ENCODE measurements at places on chromosomes 16 and 17. TPM values are rescaled to one million over a fixed set of nuclear protein-coding genes. Genes with fewer than 3 reads are reported as not detected.

DNA sequence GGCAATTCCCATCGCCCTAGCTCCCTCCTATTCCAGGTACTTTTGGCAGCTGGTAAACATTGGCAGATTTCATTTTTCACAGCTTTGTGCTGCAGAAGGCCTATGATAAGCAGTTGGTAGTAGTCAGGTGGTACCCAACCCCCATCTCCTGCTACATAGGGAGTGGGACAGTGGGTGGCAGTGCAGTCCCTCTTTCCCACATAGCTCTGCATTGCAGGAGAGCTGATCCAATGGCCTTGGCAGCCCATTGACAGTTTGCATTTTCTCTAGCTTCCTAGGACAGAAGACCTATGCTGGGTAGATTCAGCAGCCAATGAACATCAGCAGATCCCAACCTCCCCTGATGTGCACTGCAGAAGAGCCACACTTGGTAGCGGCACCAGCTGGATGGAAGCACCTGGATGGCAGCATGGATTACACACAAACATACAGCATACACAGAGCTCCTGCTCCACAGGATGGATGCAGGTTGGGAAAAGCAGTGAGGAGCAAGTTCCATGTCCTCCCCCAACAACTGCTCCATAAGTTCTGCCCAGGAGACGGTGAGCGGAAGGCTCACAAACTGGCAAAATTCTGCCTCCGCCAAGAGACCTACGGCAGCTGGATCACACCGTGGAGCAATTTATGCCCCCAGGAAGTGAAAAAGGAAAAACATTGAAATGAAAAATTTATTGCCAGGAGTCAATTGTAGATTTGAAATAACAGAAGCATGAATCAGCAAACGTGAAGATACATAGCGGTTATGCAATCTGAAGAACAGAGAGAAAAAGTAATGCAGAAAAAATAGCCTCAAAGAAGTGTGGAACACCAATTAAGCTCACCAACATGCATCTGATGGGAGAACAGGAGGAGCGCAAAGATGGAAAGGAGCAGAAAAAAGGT lies 95.7 kb downstream of the CACNG1 start:
- no peak for ATAC-seq

DNA sequence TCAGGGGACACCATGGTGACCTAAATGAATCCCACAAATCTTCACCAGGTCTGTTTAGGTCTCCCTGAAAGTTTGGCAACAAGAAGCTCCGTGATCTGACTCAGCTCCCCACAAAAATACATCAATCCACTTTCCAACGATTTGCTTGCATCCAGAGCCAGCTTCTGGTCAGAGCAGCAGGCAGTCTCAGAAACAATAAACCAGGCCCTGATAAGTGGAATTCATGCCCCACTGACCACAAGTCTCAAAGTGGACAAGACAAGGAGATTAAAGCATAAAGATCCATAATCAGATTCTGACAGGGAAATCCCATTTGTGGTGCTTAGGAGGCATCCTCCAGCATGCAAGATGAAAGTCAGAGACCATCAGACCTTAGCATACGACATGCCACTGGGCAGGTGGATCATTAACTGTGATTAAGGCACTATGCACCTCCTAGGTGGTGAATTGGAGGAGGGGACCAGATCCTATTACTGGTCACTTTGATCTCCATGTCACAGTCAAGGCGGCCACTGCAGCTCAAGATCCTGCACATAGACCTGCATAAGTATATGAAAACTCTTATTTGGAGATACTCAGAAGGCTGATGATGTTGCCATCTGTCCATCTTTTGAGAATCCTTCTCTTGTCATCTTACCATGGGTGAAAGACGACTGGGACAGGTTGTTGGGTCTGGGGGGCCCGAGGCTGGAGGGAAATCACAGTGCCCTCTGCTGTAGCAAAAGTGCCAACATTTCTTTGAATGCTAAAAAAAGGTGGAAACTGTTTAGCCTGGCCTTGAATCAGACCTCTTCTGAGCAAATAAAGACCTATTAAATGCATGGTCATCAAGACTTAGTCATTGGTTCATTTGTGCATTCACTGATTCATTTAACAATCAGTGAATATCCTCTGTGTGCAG lies 309.2 kb upstream of the CCL2 start:
- ATAC-seq: no peak

CSHL1 gene
- not detected for total RNA-seq

SCN4A gene
- 0.30 TPM for total RNA-seq

SRL gene
- 3.3 TPM for total RNA-seq

- no peak for ATAC-seq
Measured at GRCh38 chr16:49504626-49505025, 131.0 kb downstream of the C16orf78 start.

- no peak for ATAC-seq
Measured at GRCh38 chr17:10793256-10793655, 10.6 kb downstream of the TMEM238L start.

TPSG1 gene
- not detected for total RNA-seq

DNA sequence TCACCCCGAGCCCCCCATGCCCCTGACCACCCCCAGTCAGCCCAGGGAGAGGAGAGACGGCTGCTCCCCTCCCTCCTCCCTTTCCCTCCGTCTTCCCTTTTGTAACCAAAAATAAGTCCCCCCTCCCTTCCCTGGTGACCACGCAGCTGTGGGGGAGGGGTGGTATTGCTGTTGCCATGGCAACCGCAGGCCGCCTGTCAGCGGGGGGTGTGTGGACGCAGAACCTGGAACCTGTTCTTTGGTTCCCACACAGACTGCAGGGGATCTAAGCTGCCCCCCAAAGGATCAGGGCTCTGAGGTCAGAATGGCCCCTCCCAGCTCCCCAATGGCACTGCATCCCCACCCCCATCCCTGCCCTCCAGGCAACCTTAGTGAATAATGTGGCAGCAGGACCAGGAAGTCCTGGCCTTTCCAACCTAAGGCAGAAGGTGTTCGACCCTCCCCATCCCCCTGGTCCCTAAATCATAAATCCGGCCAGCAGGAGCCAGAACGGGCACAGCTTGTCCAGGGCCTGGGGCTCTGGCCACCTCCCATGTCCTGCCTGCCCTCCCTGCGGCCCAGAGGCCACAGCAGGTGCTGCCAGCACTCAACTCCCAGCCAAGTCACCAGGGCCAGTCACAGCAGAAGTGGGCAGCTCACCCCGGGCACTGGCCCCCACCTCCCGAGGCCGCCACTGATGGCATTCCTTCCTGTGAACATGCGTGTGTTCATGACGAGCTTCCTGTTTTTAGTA lies 12.0 kb downstream of the CA4 start:
- ATAC-seq: peak; percentile 31

DNA sequence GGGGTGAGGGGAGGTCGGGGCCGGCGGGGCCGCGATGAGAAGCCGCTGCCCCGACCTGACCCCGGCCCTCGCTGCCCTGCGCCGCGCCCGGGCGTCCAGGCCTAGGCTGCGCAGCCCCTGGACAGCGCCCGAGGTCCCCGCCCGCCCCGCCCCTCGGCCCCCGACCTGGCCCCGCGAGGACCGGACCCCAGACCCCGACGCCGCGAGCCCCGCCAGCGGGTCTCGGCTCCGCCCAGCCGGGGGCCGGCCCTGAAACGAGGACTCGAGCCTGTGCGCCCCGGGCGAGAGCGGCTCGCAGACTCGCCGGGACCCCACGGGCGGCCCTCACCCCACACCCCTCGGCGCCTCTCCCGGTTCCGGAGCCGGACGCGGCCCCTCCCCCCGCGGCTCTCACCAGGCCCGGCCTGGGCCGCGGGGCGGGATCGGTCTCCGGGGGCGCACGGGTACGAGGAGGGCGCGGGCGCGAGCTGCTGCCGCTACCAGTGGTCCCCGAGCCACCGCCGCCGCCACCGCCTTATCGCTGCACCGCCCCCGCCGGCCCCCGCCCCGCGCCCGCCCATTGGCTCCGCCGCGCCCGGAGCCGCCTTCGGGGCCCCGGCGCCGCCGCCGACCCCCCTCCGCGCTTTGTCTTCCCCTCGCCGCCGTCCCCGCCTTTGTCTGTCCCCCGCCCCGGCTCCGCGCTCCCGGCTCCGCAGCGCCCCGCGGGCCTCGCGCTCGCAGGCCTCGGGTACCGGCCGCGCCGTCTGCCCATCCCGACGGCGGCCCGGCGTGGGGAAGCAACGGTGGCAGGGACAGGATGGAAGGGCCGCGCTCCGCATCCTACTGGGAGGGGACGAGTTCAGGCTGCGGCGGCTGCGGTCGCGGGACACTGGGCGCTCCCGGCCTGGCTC lies at the start of gene LIMD2:
TSS of gene LIMD2 (minus strand) at position 488 of the 890 bp plus-strand sequence. CDS start 827 bp downstream, outside the sequence.
- peak; percentile 26 for ATAC-seq

DNA sequence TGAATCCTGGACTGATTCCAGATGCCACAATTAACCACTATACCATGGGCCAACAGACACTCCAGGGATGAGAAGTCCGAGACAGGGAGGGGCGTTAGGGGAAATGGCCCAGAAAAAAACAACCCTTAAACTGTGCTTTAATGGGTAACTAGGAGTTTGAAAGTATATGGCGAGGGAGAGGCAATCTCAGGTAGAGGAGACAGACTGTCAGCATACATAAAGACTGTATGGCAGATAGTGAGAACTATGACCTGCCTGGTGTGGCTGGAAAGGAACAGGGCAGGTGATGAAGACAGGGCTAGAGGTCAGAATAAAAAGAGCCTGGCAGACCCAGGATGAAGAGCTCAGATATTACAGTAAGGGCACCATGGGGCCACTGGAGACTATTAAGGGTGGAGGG lies 8.1 kb downstream of the ZZEF1 start:
- no peak for ATAC-seq

DNA sequence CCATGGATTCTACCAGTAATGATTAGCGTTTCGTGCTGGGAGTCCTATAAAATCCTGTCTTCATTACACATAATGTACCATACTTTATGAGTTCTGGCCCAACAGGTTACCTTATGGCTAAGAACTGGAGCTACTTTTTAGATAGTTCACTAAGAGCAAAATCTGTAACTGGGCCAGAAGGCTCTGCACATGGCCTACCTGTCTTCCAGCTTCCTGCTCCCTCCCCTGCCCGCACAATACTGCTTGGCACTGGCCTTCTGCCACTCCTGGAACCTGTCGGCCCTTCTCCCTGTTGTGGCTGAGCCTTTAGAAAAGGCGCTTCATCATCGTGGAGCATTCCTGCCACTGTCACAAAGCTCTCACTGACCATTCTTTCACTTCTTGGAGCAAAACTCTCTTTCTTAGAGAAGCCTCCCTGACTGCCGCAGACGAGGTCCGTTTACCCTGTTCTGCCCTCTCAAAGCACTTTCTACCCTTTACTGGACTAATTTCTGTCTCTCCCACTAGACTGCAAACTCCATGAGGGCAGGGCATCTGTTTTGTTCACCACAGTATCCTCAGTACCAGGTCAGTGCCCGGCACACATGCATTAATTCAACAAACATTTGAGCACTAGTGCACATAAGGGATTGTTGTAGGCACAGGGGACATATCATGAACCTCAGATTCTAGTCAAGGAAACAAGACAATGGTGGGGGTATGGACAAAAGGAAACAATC lies 116.5 kb downstream of the PARN start:
- no peak for ATAC-seq

- ATAC-seq: no peak
Measured at GRCh38 chr17:40598619-40599467, 33.6 kb upstream of the CCR7 start.

ABR gene
- 123 TPM for total RNA-seq

GRCh38 chr16:3638916-3639644 lies 15.4 kb upstream of the DNASE1 start:
- no peak for ATAC-seq

DNA sequence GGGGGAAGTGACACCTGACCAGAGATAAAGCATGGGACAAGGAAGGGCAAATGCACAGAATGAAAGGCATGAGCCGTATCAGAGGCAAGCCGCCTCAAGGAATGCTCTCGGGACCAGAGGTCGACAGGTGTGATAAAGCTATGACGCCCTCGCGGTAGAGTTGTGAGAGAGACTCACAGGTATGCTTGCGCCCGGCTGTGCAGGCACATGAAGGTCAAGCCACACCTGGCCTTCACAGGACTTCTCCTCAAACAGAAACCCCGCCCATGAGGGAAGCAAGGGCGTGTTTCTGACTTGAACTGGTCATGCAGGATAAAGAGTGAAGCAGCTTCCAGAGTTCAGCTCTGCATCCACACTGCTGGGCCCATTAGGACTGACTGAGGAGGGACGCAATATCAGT lies 7.8 kb downstream of the NCBP3 start:
- no peak for ATAC-seq

MYH1 gene
- not detected for total RNA-seq

OR1G1 gene
- not detected for total RNA-seq

DNA sequence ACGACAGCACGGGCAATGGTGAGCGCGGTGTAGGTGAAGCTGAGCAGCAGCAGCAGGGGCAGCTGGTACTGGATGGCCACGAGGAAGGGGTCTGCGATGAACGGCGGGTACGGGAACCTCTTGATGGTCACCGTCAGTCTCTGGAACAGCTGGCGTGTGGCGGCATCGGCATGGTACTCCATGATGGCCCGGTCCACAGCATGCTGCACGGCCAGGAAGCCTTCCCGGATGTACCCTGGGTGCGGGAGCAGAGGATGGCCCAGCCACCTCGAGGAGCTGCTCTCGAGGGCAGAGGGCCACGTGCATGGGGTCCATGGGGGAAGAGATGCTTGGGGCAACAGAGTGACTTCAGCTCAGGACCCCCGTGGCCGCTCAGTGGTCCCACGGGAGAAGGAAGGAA lies 20.9 kb downstream of the ABCA3 start:
- ATAC-seq: no peak

- no peak for ATAC-seq
Measured at GRCh38 chr16:5416013-5416412, 318.4 kb upstream of the EEF2KMT start.

PER1 gene
- 67.1 TPM for total RNA-seq

DNA sequence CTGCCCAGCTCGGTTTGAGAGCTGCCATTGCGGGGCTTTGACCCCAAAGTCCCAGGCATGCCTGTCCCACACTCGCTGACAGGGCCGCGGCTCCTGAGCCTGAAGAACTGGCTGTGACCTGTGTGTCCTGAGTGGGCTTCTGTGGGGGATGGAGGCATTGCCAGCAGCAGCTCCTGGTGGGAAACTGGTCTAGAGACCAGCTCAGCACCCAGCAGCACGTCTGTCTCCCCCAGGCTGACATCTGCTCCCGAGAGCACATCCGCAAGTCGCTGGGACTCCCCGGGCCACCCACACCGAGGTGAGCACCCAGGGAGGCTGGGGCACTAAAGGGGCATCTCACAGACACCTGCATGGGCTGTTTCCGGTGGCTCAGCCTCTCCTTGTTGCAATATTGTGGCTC lies 13.4 kb downstream of the ENDOV start:
- ATAC-seq: no peak

DNA sequence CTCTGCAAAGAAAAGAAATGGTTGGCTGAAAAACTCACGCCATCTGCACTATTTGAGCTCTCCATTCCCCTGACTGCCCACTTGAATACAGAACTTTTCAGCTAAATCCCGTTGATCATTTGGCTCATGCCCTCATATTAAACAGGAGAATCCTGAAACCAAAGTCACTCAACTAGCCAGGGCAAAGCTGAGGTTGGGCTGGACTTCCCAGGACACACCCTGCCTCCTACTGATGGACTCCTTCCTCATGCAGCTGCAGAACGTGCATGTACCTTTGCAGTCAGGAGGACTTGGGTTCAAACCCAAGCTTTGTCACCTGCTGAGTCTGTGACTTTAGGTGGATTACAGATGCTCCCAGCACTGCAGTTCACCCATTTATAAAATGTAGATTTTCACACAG lies 7.7 kb downstream of the ASIC2 start:
- no peak for ATAC-seq

- no peak for ATAC-seq
Measured at GRCh38 chr17:62631936-62632924, 4.8 kb downstream of the MRC2 start.

AXIN2 gene
- total RNA-seq: 42.3 TPM

FNDC8 gene
- total RNA-seq: not detected

Measured in gastroesophageal sphincter (tissue), 4 donors.